Stimulated activated CD8-positive, alpha-beta memory T cell treated with anti-CD3 and anti-CD28 coated beads, Interleukin-15, amount 100 ng/mL, for 4 hours (primary cell): ENCODE measurements at places on chromosomes 7 and 10.

DNA sequence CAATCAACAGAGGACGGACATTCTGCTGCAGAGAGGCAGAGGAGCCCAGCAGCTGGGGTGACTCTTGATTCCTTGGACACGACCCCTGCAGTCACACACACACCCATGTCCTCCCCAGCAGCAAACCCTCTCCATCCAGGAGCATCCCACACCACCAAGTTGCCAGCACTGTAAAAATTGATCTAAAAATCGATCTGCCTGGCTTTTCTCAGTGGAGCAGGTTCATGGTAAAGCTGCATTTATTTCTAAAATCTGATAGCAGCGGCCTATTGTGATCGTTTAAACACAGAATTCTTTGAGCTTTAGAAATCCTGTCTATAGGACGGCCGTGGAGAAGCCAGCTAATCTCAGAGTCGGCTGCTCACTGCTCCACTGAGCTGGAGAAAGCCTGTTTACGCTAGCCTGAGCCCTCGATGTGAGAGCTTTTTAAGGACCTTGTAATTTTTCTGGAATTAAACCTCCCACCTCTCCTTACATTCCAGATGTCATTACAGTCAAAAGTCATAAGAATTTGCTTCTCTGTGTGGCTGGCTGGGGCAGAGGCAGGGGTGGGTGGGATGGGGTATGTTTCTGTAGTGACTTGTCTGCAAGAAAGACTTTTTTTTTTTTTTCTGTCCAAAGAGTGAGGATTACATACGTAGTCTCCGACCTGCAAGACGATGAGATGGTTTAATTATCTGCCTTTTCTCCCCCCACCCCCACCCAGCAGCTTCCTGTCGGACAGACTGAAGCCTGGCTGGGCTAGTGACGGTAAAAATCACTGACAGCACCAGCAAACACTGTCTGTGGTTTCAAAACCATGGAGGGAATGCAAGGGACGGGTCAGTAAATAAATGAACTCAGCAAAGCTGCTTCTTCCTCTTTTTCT, 31.6 kb downstream of the TRIM8 start:
- no peak for DNase-seq

DNA sequence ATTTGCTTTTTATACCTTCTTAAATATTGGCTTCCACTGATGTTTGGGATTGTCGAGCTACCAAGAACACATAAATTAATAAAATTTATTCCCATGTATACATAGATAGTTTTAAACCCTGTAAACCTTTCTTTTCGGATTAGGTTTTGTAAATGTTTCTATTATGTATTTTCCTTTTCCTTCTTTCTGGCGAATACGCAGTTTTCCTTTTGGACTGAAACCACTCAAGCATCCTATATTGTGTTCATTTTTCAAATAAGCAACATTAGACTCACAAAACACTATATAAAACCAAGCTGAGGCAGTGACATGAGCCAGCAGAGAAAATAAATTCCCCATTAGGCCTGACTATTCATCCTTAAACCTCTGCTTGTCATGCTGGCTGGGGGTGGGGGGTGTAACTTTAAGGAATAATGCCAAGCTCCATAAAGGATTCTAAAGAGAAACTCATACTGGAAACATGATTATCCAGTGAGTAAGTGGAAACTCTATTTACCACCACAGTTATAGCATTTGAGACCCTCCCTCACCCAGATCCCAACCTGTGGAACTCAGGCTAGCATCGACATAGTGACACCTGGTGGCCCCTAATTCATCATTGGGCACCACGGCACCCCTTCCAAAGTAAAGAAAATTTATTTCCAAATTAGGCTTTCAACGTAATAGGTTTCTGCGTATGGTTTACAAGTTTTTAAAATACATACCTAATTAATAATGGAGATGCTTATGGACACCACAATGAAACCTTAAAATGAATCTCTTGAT, 86.5 kb upstream of the CELF2 start:
- DNase-seq: no peak

DNA sequence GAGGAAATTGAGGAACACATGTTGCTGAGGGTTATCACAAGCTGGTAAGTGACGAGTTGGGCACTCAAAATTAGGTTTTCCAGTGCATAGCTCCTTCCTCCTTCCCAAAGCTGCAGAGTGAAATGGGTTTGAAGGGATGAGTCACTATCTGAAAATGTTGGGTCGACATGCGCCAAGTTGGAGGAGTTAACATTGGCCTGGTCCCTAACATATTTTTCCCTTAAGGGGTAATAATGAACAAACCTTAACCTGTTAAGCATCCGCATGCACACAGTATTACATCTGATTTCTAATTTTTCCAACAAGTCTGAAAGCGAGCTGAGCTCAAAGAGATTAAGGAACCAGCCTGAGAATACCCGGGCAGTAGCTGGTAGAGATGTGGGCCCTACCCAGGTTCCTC, 20.7 kb upstream of the TECTB start:
- DNase-seq: no peak

- DNase-seq: no peak
These were observed 396 bp downstream of the GRM8 start for GRCh38 chr7:127252377-127252713.

DNA sequence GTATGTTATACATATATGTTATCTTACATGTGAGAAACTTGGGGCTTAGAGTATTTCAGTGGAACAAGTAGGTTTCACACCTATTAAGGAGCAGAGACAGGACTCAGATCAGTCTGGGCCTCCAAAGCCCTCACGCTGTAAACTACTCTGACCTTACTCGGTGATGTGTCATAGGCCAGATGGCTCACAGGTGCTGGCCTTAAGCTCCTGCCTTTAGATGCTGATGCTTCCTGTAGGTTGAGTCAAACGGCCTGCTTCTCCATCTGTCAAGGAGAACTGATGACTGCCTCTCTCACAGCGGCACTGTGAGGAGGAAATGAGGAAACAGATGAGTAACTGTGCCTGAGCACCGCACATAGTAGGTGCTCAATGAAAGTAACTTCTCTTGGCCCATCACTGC, 312.6 kb upstream of the COBL start:
- DNase-seq: no peak

GRCh38 chr10:761376-761775, 71.9 kb upstream of the DIP2C start:
- no peak for DNase-seq

DNA sequence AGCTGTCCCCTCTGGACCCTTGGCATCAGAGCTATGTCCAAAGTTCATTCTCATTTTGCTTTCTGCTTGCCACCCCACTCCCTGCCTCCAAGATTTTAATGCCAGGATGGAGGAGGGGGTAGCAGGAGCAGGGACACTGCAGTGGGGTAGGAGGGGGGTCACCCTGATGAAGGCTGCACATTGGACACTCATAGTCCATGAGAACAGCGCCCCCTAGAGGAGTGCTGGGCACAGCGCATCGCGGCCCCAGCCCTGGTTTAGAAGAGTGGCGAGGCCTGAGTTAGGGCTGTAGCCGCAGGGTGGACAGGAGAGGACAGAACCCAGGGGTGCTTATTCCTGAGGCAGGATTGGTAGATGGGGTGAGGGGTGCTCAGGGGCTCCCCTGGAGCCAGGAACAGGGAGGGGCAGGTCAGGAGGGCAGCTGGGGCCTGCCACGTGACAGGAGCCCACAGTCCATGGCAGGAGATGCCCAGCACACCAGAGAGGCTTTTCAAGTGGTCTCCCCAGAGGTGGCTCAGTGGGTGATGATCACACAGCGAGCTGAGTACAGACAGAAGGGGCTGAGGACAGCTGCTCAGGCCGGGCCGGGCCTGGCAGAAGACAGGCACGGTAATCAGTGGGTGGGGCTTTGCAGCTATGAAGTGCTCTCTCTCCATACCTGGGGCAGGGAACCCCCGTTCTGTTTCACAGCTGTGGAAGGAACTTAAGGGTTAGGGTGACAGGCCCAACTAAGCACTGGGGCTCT, 71.4 kb downstream of the NEURL1 start:
- DNase-seq: no peak
